ELR (cell line): ENCODE measurements at places on chromosomes 1 and 21.

DNA sequence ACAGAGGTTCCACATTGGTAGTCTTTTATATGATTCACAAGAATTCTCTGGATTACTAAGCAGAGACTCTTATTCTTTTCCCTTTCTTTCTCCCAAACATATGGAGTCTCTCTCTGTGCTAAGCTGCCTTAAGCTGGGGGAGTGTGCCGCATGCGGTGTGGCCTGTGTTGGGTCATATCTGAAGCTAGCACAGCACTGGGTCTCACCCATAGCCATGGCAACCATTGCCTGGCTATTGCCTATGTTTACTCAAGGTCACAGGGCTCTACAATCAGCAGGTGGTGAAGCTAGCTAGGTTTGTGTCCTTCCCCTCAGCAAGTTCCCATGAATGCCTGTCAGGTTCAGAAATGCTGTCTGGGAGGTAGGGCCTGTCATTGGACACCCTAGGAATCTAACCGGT lies 73.6 kb upstream of the ZRANB2 start:
- DNase-seq = no peak

DNA sequence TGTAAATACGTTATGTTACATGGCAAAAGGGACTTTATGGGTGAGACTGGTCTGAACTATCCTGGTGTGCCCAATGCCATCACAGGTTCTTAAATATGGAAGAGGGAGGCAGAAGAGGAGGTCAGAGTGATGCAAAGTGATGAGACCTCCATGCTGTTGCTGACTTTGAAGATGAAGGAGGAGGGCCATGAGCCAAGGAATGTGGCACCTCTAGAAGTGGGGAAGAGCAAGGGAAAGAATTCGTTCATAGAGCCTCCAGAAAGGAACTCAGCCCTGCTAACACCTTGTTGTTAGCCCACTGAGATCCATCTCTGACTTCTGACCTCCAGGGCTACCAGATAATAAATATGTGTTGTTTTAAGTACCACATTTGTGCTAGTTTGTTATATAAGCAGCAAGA lies 462.0 kb downstream of the RPS6KC1 start:
- no peak for DNase-seq

- no peak for DNase-seq
Observed at GRCh38 chr21:31945546-31945945, 72.7 kb downstream of the HUNK start.

DNA sequence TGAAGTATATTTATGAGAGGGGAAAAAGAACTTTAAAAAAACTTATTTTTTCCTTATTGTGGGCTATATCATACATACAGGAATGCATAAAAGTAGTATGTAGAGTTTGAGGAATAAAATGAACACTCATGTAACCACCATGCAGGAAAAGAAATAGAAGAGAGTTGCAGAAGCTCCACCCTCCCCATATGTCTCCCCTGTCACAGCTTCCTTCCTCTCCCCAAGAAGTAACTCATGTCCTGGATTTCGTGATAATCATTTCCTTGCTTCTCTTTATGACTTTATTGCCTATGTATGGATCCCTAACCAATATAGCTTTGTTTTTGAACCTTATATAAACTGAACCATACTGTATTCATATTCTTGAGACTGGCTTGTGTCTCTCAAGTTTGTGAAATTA lies 126.4 kb downstream of the ZZZ3 start:
- no peak for DNase-seq

GRCh38 chr1:2588661-2589430 lies 2.3 kb downstream of the PRXL2B start:
- DNase-seq = no peak

GRCh38 chr1:46400421-46400820 lies 6.3 kb downstream of the FAAH start:
- no peak for DNase-seq

DNA sequence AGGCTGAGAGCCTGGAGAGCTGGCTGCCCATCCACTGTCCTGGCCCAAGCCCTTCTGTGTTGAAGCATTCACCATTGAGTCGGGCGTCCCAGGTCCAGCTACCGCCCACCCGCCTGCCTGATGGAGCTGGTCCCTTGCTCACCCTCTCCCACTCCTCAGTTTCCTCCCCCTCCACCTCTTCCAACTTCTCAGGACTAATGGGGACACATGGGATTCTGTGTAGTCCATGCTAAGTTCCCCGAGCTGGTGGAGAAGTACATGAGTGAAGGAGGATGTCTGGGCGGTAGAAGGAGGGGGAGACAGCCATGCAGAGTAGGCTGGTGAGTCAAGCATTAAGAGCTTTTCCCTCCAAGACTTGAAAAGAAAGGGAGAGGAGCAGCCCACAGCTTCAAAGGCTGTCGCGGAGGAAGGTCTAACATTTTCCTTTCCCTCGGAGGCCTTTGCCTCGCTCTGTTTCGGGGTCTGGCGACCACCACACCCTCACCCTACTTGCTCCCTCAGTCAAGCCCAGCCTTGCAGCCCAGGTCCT lies 561 bp downstream of the SLC26A9 start:
- peak; percentile 37 for DNase-seq

DNA sequence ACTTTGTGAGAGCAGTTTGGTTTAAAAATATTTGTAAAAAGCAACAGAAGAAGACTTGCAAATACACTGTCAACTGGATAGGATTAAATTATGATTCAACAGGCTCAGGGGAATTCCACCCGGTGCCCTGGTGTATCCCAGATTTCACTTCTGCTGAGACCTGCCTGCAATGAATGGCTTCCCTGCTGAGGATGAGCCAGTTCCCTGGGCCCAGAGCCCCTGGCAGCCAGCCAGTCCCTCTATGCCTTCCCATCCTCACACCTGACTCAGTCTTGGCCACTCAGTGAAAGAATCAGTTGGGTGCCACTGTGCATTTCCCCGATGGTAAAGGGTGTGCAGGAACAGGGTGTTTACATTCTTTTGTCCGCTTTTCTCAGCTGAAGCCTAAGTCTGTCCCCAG lies 64.4 kb downstream of the KCTD3 start:
- DNase-seq = peak; percentile 46

DNA sequence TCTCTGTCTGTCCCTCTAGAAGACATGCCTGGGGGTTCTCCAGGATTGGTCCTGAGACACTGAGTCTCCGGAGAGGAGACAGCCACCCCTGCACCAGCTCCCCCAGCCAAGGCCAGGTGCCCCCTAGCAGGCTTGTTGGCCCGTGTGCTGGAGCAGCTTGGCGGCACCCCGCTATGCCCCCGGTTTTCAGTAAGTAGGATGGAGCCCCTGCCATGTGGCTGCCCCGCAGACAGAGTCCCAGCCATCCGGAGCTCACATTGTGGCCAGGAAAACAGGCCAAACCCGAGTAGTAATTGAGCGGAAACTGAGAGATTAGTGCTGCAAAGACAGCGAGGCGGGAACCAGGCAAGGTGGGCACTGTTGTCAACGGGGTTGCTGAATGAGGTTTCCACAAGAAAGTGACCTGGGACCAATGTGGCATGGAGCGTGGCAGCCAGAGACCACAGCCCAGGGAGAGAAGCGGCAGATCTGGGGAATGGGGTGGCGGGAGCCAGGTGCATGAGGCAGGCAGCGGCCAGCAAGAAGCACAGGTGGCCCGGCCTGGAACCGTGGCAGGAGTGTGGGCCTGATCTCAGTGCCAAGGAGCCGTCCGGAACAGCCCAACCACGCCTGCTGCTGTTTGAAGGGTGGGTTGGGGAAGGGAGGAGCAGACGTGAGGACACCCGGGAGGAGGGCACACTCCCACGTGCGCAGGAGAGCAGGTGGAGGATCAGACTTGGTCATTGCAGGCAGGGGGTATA lies 137.4 kb upstream of the VAMP3 start:
- DNase-seq = no peak

GRCh38 chr1:109634771-109635750 lies 15.4 kb downstream of the AMPD2 start:
- no peak for DNase-seq

GRCh38 chr1:218377143-218377660 lies 32.1 kb downstream of the TGFB2 start:
- peak; percentile 98 for DNase-seq

- no peak for DNase-seq
Observed at GRCh38 chr21:40186045-40186444, 318.8 kb downstream of the PCP4 start.

DNA sequence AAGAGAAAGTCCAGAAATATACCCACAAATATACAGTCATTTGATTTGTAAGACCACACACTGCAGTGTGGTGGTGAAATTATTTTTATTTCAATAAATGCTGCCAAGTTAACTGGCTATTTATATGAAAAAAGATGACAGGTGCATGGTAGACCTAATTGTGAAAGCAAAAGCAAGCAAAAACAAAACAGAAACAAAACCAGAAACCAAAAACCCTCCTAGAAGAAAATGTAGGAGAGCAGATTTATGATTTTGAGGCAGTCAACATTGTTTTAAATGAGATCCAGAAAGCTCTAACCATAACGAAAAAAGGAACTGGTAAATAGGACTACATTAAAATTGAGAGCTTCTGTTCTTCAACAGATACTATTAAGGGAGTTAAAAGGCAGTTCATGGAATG lies 303.6 kb downstream of the PRDM2 start:
- DNase-seq = no peak

GRCh38 chr1:209569455-209570207 lies 13.9 kb upstream of the CAMK1G start:
- DNase-seq = peak; percentile 89

- DNase-seq = no peak
Observed at GRCh38 chr21:36994501-36995158, 11.9 kb upstream of the RIPPLY3 start.

DNA sequence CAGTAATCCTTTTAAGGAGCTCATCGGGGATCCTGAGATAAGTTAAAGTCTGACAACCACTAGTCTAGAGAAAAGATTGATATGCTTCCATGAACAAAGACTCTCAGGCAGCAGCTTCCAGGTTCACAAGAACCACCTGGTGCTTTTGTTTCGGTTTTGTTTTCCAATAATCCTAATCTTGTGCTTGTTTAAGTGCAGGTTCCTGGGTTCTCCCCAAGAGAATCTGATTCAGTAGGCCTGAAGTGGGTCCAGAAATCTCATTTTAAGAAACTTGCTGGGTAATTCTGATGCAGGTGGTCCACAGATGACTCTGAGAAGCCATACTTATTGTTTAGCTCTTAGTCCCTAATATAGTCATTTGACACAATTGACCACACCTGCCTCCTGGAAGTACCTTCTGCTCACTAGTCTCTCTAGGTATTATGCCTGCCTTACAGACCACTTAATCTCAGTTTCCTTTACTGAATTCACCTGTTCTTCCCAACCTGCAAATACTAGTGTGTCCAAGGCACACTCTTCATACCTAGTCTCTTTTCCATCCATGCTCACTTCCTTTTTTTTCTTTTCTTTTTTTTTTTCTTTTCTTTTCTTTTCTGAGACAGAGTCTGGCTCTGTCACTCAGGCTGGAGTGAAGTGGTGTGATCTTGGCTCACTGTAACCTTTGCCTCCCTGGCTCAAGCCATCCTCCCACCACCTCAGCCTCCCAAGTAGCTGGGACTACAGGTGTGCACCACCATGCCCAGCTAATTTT lies 20.5 kb upstream of the FRRS1 start:
- DNase-seq = no peak

DNA sequence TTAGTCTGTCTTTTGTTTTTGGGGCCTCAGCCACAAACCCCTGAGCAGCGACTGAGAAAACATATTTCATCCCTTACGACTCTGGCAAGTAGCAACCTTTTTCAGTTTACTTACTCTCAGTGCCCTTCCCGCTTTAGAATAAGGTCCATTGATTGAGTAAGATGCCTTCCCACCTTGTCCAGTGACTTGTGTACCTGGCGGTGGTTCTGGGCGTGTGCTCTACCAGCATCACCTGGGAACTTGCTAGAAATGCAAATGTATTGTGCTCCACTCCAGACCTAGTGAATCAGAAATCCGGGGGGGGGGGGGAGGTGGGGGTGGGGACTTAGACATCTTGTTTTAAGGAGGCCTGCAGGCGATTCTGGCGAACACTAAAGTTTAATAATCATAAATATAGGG lies 72.1 kb downstream of the S1PR1 start:
- DNase-seq = no peak

- DNase-seq = no peak
Observed at GRCh38 chr1:203911806-203912205, 50.4 kb downstream of the SNRPE start.

GRCh38 chr1:30466610-30467009 lies 256.8 kb downstream of the MATN1 start:
- no peak for DNase-seq

GRCh38 chr21:37780991-37781983 lies 135.0 kb downstream of the KCNJ6 start:
- peak; percentile 20 for DNase-seq

- peak; percentile 50 for DNase-seq
Observed at GRCh38 chr21:24217151-24217550, 1390.1 kb downstream of the MRPL39 start.

DNA sequence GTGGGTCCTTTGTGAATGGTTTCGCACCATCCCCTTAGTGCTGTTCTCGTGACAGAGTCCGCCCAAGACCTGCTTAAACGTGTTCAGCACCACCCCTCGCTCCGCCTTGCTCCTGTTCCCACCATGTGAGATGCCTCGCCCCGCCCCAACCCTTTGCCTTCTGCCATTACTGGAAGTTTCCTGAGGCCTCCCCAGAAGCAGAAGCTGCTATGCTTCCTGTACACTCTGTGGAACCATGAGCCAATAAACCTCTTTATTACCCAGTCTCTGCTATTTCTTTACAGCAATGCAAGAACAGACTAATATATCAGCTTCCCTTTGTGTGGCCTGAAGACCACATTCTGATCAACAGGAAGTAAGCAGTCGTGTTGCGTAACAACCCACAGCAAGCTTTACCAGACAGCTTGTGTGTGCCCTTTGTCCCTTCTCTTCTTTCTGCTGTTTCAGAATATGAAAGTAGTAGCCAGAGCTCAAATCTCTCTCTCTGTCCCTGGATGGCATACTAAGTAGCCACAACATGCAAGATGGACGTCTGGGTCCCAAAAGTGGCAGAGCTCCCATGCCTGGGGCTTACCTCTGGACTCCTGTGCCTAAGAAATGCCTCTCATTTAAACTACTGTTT lies 14.1 kb downstream of the HENMT1 start:
- DNase-seq = peak; percentile 63

GRCh38 chr1:53086491-53087070 lies 24.6 kb downstream of the PODN start:
- no peak for DNase-seq

- no peak for DNase-seq
Observed at GRCh38 chr21:44420416-44421205, 34.7 kb upstream of the LRRC3 start.

DNA sequence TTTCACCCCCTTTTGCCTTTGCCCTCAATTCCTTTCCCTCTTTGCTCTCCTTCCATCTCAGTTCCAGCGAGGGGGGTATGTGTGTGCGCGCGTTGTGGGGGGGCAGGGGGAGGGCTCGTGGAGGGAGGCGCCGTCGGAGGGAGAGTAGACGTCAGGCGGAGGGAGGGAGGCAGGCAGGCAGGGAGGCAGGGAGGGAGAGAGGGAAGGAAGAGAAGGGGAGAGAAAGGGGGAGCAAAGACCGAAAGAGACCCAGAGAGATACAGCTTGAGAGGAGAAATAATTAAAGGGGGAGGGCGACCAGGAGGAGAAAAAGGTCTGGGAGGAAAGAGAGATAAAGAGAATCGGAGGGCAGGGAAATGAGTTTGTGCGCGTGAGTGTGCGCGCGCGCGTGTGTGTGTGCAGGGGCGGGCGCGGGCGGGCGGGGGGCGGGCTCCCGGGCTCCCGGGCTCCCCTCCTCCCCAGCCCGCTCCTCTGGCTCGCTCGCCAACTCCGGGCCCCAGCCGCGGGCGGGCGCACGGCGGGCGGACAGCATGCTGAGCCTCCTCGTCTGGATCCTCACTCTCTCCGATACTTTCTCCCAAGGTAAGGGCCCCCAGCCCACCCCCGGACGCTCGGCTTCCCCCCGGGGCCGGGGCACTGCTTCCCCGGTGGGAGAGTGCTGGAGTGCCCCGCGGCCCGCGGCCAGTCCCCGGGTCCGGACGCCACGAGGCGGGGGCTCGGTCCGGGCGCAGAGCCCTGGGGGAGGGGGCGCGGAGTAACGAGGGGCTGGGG lies at the start of gene KIRREL1:
Gene KIRREL1 (plus strand): TSS at position 499 of the 771 bp plus-strand sequence. CDS start 32 bp downstream, at position 531.
- peak; percentile 80 for DNase-seq
